ENCODE measurements at places on chromosomes 16 and 17.
A peak's percentile ranks its signal among the peaks of the same experiment; 100 is the strongest.

DNA sequence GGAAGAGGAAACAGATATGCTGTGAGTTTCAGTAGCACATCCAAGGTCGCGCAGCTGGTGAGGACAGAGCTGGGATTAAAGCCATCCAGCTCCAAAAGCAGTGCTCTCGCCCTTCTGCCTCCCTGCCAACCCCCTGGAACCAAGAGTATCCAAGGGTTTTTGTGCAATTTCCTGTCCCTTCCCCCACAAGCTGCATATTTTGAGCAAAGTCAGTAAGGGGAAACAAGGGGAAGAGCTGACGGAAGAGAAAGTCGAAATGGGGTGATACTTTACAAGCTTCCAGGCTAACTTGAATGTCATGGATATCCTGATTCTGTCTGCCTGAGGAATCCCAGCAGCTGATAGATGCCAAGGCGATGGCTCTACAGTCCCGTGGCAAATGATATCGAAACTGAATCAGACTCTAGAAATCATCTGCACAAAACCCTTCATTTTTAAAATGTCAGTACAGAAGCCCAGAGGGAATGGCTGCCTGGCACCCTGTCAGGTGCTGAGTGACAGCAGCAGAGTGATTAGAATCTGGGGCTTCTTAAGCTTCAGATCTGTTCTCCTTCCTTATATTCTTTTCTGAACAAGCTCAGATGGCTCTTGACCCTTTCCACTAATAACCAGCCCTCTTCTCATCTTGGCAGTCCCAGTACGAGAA lies 42.9 kb upstream of the TEKT3 start:
- no peak for DNase-seq

DNA sequence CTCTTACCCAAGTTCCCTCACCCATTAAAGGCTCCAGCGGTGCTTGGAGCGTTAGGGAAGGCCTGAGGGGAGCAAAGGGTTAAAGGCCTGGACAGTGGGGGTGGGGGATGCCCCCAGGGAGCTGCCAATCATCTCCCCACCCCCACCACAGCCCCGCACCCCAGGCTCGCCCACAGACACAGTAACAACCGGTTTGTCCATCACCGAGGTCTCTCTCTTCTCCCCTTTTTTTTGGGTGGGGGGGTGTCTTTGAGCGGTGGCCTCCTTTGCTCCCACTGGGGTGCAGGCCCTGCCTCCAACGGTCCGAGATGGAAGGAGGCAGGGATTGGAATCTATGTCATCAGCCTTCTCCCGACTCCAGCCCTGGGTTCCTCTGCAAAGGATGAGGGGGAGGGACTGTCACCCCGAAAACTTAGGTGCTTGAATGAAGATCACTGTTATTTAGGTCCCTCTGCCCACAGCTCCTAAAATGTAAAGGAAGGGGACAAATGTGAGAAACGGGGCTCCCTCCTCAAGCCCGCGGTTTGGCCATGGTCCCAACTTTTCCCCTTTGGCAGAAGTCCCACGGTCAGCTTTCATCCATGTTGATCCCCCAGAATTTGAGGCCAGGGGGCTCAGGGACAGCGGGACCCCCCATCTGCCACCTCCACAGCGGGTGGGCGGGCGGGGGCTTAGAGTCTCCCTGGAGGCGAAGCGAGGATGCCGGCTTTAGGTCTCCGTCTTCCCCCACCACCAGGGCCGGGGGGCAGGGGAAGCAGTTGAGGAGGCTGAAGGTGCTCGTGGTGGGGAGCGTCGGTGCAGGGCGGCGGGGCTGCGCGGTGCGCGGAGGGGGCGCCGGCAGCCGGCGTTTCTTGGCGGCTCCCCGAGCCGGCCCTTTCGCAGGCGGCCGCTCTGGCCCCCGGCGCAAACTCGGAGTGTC lies 1.7 kb downstream of the EPOP start:
- no peak for DNase-seq

DNA sequence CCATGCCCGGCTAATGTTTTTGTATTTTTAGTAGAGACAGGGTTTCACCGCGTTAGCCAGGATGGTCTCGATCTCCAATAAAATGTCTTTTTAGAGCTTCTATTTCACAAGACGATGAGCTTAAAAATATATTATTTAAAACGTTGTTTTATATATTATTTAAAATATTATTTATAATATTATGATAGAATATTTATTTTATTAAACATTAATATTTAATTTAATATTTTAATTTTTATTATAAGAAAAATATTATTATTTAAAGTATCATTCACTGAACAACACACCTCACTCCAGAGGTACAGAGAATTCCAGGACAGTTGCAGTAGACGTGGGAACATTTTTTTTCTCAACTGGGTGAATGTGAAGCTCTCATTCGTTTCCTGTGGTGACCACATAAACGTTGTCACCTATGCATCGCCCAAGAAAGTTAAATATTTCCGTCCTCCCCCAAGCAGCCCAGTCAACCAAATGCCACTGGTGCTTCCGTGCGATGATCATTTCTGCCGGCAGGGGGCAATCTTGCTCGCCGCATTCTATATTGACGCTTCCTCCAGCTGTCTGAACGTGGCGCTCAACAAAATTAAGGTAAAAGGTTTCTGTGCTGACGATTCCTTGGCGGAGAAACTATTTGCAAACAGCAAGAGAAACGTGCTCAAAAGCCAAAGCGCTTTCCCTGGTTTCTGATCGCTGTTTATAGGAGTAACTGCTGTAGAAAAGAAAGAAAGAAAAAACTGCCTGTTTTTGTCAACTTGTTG lies 41.7 kb upstream of the PRSS54 start:
- peak; percentile 75 for DNase-seq

DNA sequence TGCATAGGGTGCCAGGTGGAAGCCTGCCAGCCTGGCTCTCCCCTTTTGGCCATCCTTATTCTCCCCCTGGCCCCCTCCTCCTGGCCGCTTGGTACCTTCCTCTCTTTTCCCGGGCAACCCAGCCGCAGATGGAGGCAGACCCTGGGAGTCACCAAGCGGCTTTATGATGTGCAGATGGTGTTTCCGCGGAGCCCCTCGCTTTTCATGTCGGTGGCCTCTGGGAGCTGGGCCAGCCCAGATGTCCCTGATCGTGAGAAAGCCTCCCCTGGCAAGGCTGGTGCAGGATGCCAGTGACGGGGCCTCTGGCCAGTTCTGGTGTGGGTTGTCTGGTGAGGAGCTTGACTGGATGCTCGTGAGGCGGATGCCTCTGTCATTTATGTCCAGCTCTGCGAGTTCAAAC lies 18.0 kb upstream of the BRD7 start:
- DNase-seq = no peak

GRCh38 chr16:87129771-87130170 lies 187.4 kb downstream of the C16orf95 start:
- DNase-seq = no peak

GRCh38 chr16:58809213-58809612 lies 75.1 kb upstream of the GOT2 start:
- DNase-seq = no peak

DNA sequence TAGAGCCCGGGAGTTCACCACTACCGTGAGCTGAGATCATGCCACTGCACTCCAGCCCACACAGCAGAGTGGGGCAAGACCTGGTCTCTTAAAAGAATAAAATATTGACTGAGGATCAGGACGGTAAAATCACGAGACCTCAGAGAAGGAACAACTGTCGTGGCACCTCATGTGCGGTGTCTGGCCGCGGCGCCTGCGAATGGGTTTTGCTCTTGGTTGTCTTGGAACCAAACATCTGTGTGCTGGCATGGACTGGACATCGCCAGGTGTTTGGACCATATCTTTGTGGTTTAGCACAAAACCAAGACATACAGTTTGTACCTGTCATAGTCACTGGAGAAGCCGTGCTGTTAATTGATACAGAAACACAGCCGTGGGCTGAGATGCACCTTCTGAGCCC lies 212.9 kb upstream of the CHMP6 start:
- no peak for DNase-seq

GRCh38 chr16:81885976-81886586 lies 107.0 kb downstream of the PLCG2 start:
- DNase-seq = no peak

DNA sequence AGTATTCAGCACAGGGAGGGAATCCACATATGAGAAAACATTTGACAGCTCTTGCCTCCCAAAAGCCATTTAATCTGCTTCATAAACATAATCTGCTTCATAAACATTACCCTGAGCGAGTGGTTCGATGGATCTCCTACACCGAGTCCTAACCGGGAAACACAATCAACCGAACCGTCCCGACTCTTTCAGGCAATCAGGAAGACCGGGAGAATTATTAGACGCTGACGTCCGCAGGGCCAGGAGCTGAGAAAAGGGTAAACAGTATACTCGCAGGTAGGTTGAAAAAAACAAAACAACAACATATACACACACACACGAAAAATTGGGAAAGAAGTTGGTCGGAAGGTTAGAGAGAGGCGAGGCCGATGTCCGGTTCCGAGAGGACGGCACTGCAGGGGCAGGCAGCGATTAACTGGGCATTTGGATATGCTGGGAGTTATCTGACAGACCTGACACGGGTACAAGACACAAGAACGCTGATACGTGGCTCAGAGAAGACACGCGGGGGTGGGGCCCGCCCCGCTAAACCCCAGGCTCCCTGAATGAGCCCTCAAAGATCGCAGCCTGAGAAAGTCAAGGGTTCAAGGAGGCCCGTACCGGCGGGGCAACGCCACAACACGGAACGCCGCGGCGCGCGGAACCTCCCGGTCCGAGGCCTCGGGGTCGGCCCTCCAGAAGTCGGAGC lies 585 bp downstream of the AP1G1 start:
- DNase-seq = peak; percentile 43

- DNase-seq = peak; percentile 47
Observed at GRCh38 chr17:64780096-64781013, 118.2 kb upstream of the SMURF2 start.

GRCh38 chr17:36627101-36627500 lies 25.7 kb downstream of the MRM1 start:
- DNase-seq = no peak

- no peak for DNase-seq
Observed at GRCh38 chr17:33086878-33087277, 95.2 kb downstream of the SPACA3 start.

DNA sequence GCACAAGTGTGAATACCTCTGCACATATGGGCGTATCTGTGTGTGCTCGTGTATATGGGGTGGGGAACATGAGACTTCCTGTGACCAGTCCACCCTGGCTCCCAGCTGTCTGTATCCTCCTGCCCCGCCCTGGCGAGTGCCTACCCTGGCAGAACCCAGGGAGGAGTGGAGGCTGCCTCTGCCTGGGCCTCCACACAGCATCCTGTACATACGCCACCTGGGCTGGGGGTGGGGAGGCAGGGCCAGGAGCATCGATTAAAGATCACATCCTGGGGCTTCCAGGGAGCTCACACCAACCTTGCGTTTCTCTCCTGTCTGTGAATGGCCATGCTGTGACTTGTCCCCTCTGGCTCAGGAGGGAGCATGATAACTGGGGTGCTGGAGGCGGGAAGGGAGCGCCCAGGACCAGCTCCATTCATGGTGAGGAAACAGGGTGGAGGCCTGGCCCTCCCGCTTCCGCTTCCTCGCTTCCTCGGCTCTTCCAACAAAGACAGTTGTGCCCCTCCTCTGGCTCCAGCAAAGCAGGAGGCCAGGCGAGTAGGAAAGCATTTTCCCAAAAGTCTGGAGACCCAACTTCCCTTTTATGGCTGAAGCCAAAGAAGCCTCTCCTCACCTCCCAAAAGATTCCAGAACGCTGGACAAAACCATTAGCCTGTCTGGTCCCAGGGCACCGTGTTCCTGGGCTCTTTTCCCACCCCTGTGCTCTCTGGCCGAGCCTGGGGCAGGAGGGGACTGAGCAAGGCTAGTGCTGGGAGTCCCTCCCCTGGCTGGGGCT lies 22.9 kb downstream of the ADAM11 start:
- DNase-seq = no peak

GRCh38 chr17:16917671-16918394 lies 54.1 kb downstream of the TNFRSF13B start:
- DNase-seq = no peak

GRCh38 chr16:55892821-55893220 lies 17.6 kb upstream of the CES5A start:
- DNase-seq = no peak

GRCh38 chr17:46915596-46915995 lies 7.4 kb upstream of the GOSR2 start:
- DNase-seq = no peak

All from stimulated activated CD4-positive, alpha-beta T cell treated with anti-CD3 and anti-CD28 coated beads, TNF-alpha, amount 100 ng/mL, for 4 hours (primary cell).